ENCODE measurements at places on chromosomes 7 and 10.

- DNase-seq = no peak
Measured at GRCh38 chr7:158650821-158651225, 53.8 kb downstream of the NCAPG2 start.

DNA sequence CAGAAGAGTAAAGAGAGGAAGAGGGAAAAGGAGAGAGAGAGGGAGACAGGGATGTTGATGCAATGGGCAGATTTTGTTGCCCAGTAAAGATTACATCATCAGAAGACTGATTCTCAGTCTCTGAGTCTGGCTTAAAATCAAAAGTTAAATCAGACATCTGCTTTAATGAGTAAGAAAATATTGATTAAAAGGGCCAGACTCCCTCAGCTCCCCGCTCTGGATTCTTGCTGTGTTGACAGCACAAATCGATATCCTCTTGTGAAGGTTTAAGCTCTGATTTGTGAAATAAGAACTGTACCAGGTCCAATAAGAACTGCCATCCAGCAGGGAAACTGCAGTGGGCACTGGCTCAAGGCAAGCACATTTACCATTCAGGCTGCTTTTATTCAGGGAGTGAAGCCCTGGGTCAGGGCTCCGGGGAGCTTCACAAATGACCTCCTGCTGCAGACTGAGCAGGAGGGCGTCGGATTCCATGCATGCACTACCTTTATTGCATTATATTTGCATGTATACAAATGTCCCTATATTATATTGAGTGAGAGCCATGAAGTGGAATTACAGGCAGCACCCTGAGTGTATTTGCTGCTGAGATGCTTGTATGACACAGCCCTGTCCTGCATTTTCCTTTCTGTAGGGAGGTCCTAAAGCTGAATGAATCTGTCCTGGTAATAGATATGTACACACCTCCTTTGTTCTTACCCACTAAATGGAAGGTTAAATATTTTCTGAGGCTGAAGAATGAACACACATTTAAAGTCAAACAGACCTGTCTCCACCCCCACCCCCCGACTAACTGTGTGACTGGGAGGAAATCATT is 401.5 kb downstream of the REEP3 start:
- no peak for DNase-seq

GRCh38 chr7:154750353-154750801 is 252.5 kb downstream of the PAXIP1 start:
- DNase-seq = no peak

GRCh38 chr7:41058986-41059741 is 643.7 kb downstream of the INHBA start:
- DNase-seq = no peak

- DNase-seq = no peak
Measured at GRCh38 chr10:90788968-90789367, 68.9 kb downstream of the HTR7 start.

DNA sequence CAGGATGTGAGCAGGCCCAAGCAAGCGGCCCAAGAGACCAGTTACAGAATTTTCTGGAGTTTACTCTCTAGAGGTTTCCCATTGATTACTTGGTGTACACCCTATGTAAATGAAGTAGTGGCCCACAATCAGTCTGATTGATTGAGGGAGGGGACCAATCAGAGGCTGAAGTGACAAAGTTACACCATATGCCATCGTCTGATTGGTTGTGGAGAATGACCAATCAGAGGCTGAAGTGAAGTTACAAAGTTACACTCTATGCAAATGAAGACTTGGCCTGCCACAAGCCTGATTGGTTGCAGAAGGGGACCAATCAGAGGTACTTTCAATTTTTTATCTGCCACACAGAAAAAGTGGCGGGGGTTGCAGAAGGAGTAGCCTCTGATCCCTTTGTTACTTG is 83.7 kb downstream of the KIF20B start:
- DNase-seq = no peak

- DNase-seq = no peak
Measured at GRCh38 chr7:40700653-40701421, 566.0 kb downstream of the SUGCT start.

DNA sequence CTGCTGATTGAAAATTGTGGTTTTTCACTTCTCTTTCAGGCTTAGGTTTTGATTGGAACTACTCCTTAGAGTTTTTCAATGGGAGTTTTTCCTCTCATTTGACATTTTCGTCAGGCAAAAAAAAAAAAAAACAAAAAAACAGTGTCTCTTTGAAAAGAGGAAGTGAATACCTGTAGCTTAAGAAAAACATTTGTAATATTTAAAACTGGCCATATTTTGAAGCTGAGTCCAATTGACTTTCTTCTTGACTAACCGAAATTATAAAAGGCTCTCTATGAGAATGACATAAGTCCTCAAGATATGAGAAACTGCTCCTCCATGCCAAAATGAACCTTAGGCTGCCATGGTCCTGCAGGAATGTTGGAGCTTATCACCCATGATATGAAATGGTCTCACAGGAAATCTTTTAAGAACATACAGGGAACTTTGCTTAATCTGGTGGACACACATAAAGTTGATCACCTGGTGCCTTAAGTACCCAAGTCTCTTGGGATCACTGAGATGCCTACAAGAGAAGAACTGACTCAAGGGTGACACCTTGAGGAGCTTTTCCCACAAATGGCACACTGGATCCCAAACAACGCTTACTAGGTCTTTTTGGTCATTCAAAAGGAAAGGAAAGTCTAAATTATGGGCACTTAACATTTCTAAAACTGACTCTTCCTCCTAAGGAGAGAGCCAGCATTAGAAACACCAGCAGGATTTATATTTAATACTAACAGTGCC is 263.4 kb downstream of the CDC14C start:
- DNase-seq = no peak

GRCh38 chr10:132712743-132713142 is 73.2 kb downstream of the NKX6-2 start:
- no peak for DNase-seq

GRCh38 chr7:77553123-77553522 is 16.0 kb downstream of the PTPN12 start:
- no peak for DNase-seq

DNA sequence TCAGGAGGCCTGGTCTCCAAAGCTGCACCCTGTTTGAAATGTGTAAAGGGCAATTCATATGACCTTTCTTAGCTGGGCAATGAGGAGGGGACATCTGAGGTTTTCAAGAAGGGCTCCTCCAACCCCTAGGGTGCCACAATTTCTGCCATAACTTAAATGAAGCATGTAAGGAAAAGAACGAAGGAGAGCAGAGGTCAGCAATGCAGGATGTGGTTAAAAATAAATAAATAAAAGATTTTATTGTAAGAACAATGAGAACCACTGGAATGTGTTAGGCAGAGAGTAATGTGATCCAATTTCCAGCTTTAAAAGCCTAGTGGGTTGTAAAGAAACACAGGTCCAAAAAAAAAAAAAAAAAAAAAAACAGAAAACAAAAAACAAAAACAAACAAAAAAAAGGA is 673.1 kb downstream of the TNS3 start:
- DNase-seq = no peak

GRCh38 chr7:19410691-19411090 is 265.5 kb upstream of the FERD3L start:
- DNase-seq = no peak

DNA sequence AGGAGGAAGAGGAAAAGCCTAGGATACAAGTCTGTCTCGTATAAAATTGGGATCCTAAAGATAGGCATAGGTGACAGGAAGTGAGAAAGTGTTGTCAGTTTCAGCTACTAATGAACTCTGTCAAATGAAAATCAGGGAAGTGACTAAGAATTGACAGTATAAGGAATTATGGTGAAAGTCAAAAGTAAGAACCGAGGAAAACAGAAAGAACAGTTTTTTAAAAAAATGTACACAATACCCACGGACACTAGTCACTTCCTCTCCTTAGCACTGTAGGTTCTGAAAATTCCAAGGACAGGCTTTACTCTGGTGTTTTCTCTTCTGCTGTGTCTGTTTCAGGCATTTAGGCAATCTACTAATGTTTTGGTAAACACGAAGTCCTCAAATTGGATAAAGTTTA is 42.3 kb downstream of the ATAD1 start:
- no peak for DNase-seq

DNA sequence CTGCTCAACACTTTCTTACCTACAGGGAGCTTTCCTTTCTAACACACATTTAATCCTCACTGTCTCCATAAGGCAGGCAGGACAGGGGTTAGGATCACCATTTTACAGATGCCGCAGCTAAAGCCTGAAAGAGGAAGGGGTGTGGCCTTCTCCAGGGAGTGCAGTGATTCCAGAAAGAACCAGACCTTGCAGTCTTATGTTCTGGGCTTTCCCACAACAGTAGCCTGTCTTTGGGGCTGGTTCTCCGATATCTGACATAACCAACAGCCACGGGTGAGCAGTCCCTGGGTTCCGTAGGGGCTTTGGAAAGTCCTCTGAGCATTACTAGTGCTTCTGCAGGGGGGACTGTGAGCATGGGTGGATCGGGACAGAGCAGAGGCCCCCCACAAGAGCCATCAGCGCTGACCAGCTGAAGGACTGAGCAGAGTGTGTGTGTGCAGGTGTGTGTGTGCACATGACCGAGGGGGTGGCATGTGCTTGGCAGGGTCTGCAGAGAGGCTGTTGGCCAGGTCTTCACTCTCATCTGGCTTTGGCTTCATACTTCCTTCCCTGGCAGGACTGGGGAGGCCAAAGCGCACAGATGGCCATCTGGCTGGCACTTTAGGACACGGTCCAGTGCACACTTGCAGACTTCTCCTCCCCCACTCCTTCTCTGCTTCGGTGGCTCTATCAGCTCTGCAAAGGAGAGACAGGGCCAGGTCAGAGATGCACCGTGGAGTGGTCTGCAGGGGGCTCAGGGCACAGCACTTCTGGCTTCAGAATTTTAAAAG is 400.3 kb downstream of the RPS24 start:
- DNase-seq = no peak

- DNase-seq = no peak
Measured at GRCh38 chr7:136865777-136866176, 2.7 kb upstream of the CHRM2 start.

- no peak for DNase-seq
Measured at GRCh38 chr7:124649397-124650014, 116.1 kb downstream of the GPR37 start.

GRCh38 chr10:59829601-59830000 is 76.3 kb upstream of the MRLN start:
- no peak for DNase-seq

GRCh38 chr7:158997110-158997453 is 140.7 kb downstream of the DYNC2I1 start:
- no peak for DNase-seq

DNA sequence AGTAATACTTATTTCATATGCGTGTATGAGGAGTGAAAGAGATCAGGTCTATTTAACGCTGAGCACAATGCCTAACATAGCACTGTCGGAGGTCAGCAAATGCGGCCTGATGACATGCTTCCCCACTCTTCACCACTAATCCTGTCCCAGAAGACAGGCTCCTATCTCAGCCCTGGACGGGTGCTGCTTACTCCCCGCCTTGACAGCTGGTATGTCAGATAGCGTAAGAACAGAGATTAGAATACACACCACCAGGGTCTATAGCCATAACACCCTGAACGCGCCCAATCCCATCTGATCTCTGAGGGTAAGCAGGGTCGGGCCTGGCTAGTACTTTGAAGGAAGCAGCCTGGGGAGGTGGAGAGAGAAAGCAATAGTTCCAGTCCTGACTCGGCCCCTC is 32.3 kb upstream of the TM9SF3 start:
- DNase-seq = no peak

DNA sequence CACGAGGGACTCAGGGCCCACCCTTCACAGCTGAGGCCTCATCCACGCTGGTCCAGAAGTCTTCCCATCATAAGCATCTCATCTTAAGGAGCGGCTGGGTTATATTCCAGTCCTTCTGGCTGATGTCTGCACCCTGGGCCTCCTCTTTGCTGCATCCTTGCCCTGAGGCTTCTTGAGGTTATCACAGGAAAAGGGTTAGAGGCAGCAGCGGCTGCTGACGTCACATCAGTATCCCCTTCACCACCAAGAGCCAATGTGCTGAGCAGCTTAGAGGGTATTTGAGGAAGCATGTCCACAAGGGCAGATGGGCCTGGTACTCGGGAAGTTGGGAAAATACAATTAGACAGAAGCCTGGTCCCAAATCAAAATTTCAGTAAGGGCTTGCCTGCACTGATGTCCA is 125.1 kb downstream of the PLXNA4 start:
- DNase-seq = no peak

DNA sequence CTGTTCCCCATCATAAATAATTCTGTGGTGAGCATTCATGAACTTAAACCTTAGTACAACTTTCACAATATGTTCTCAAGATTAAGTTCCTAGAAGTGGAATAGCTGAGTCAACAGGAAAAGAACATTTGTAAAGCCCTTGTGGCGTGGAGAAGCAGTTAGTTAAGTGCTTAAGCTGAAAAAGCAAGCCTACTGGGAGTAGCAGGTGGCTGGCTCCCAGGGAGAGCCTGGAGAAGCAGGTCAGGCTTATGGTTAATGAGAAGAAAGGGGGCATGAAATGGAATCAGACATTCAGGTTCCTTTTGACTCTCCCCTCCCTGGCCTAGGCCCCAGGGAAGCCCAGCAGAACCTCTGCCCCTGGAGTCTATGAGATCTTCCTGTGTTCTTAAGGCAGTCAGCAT is 35.3 kb downstream of the VSTM4 start:
- no peak for DNase-seq

- no peak for DNase-seq
Measured at GRCh38 chr7:78714356-78714755, 739.1 kb downstream of the MAGI2 start.

GRCh38 chr7:135716677-135717238 is 11.2 kb downstream of the SLC13A4 start:
- no peak for DNase-seq

DNA sequence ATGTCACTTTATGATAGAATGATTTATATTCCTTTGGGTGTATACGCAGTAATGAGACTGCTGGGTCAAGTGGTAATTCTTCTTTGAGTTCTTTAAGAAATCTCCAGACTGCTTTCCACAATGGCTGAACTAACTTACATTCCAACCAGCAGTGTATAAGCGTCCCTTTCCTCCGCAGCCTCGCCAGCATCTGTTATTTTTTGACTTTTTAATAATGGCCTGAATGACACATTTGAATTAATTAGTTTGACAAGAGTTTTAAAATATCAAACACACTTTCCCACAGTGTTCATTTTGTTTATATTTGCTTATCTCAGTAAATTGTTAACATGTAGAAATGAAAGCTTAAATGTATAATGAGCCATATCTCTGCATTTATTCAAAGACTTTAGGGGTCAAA is 116.8 kb downstream of the TES start:
- DNase-seq = no peak

GRCh38 chr10:1156921-1157614 is 100.9 kb downstream of the WDR37 start:
- no peak for DNase-seq

DNA sequence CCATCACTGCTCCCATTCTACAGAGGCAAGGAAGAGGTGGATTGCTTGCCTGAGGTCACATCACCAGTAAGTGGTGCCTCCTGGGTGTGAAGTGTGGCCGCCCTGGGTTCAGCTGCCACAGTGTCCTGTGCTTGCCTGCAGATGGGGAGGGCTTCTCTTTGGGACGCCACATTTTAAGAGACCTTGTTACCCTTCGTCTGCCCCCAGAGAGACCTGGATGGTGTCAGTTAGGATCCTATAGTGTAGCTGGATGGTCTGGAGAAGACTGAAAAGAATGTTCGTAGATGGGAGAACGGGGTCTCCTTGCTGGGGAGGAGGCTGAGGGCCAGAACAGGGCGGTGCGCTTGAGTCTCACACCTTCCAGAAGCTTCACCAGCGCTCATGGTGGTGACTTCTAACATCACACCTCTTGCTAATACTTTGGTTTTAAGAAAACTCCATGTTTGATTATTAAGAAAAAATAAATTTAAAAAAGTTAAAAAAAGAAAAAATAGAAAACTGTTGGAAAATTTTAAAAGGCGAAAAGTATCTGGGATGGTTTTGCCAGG is 2.3 kb downstream of the DOCK1 start:
- DNase-seq = no peak

GRCh38 chr7:6436385-6436685 is 11.4 kb downstream of the DAGLB start:
- DNase-seq = no peak

Data from uterus (tissue), 4 donors.